ENCODE measurements at places on chromosomes 13 and 19. TPM values are rescaled to one million over a fixed set of nuclear protein-coding genes. Genes with fewer than 3 reads are reported as not detected.

ZFR2 gene
- not detected for total RNA-seq

LENG1 gene
- total RNA-seq, result 4.6 TPM

CCDC8 gene
- 16.1 TPM for total RNA-seq

SYCN gene
- total RNA-seq, result not detected

CCDC70 gene
- total RNA-seq, result not detected
